Activated CD4-positive, alpha-beta T cell treated with anti-CD3 and anti-CD28 coated beads, Interleukin-2, amount 10 ng/mL, durations not matched to agents 7 days and 5 days (primary cell): ENCODE measurements at places on chromosomes 7 and 10.
A peak's percentile ranks its signal among the peaks of the same experiment; 100 is the strongest.

- no peak overlapping the region for H3K4me3 ChIP-seq
- no peak for DNase-seq
- H3K27ac ChIP-seq: peak overlapping the region; percentile 33
- peaks cover 39% of the 10 kb centered on the region for H3K4me1 ChIP-seq
- H3K27me3 ChIP-seq: no peaks in the 10 kb centered on the region
- peaks cover 17% of the 10 kb centered on the region for H3K36me3 ChIP-seq
Measured at GRCh38 chr10:102267748-102268147, 22.4 kb downstream of the GBF1 start.

DNA sequence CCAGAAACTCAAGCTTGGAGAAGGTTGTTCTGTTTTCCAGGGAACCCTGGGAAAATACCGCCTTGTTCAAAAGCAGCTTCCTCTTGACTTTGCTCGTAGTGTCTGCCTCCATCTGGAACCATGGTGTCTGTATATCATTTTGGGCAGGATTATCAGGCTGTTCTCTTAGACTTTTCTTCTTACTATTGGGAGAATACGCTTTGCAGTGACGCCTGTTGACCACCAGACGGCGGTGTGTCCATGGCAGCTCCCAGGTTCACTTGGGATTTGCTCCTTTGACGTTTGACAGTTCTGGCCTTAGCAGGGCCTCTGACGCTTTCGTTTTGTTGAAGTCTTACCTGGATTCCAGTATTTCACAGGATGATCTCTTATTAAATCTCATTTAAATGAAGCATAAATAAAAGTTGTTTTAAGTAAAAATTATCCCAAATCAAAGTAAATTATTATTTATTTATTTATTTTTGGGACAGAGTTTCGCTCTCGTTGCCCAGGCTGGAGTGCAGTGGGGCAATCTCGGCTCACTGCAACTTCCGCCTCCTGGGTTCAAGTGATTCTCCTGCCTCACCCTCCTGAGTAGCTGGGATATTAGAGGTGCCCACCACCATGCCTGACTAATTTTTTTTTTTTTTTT lies 41.8 kb upstream of the GJD4 start:
- H3K27me3 ChIP-seq: no peaks in the 10 kb centered on the region
- H3K27ac ChIP-seq: no peak overlapping the region
- peaks cover 11% of the 10 kb centered on the region for H3K36me3 ChIP-seq
- peak; percentile 50 for DNase-seq

DNA sequence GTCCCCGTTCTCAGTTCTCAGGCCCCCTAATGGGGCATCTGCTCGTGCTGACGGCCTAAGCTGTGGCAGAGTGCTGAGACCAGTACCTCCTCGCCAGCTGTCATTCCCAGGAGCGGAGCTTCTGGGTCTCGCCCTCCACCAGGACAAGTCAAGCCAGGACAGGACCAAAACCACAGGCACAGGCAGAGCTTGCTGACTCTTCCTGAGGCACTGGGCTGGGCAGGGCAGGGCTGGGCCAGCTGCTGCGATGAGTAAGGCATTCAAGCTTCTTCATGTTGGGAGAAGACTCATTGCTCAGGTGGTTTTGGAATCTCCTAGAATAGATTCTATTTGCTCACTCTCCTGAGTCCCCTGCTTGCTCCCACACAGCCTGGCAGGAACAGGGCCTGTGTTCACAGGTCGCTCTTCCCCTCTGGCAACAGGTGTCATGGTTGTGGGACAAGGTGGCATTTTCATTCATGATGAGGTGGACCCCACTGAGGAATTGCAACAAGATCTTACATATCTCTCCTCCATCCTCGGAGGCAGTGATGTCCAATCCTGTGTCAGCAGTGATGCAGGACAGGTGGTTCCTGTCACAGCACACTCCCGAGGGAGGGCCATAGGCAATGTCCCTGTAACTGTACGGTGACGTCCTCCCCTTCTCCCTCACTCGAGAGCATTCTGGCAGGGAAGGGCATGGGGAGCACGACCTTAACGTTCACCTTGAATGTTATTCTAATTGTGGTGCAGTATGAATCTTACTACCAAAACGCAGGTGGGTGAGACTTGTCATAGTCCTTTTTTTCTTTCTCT lies 17.0 kb upstream of the SH3PXD2A start:
- H3K36me3 ChIP-seq: peaks cover 5% of the 10 kb centered on the region
- no peaks in the 10 kb centered on the region for H3K4me1 ChIP-seq
- no peak overlapping the region for H3K27ac ChIP-seq
- no peak overlapping the region for H3K4me3 ChIP-seq
- no peaks in the 10 kb centered on the region for H3K27me3 ChIP-seq

GRCh38 chr10:71378336-71379117 lies 18.2 kb upstream of the CDH23 start:
- H3K4me1 ChIP-seq: peaks cover 16% of the 10 kb centered on the region
- H3K36me3 ChIP-seq: no peaks in the 10 kb centered on the region
- peaks cover 3% of the 10 kb centered on the region for H3K27me3 ChIP-seq
- no peak overlapping the region for H3K4me3 ChIP-seq
